ENCODE measurements at places on chromosomes 2 and 18. TPM values are rescaled to one million over a fixed set of nuclear protein-coding genes. Genes with fewer than 3 reads are reported as not detected.

- DNase-seq = no peak
Measured at GRCh38 chr2:121993682-121994081, 238.2 kb downstream of the TSN start.

DNA sequence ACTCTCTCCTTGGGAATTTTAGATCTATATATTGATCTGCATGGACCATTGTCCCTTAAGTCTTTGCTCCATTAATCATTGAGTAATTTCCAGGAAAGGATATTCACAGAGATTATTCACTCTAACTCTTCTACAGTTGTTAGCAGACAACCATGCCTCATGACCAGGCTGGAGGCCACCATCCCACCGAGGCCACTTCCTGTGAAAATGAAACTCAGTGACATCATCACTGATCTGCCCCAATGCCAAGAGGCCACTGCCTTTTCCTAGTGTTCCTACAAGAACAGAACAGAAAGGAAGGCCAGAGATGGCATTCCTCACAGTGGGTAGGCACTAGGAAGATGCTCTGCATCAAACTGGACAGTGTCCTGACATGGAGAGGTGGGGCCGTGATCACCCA is 161.3 kb downstream of the DTNA start:
- no peak for DNase-seq

GRCh38 chr2:112542984-112543661 is 858 bp downstream of the POLR1B start:
- DNase-seq = no peak

DNA sequence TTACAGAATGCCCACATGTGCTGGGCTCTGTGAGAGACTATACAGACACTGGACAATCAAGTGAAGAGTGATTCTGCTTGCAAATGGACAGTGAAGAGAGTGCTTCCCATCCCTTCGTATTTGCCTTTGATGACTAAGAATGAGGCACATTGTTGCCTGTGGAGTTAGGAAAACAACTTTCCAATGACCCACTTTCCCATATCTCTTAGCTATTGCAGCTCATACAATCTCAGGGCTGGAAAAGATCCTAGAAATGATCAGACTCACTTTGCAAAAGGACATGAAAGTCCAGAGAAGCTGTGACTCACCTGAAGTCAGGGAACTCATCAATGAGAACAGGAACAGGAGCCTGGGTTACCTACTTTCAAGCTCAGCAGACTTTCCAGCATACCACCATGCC is 440.5 kb upstream of the TCF4 start:
- DNase-seq = peak; percentile 10

GRCh38 chr2:151111599-151112278 is 149.9 kb downstream of the RBM43 start:
- no peak for DNase-seq

- no peak for DNase-seq
Measured at GRCh38 chr18:14970027-14970426, 222.1 kb downstream of the ANKRD30B start.

DNA sequence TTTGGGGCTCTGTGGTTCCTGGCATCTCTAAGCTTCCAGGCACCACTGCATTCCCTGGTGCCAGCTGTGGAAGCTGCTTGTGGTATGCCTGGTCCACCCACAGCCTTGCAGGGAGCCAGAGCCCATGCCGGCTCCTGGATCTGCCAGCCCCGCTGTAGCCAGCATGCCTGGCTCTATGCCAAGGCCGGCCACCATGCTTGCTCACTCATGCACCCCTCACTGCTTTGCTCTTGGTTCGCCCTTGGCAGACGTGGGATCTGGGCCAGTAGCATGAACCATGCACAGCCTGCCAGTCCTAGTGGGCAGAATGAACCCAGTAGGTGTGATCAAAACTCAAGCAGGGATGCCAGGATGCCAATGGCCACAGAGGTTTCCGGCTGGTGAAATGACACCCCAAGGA is 634.2 kb upstream of the TMEFF2 start:
- DNase-seq = no peak

GRCh38 chr2:193199322-193199721 is 1004.6 kb upstream of the TMEFF2 start:
- no peak for DNase-seq

DNA sequence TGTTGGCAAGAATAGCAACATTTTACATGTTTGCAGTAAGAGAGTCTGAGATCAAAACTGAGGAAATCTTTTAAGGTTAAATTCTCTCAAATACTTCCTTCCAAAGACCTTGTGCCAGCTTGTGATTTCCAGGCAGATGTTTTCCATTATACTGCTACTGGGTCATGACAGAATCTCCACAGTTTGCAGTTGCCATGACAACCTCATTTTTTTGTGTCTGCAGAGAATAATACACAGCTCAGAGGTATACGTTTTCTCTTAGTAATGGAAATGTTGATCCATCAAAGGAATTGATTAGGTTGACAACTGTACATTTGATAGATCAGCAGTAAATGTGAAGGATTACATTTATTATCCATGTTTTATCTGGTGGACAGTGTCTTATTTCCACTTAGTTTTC is 29.1 kb upstream of the CSRNP3 start:
- no peak for DNase-seq

- DNase-seq = peak; percentile 91
Measured at GRCh38 chr2:189674374-189675112, at the start of gene ANKAR. ANKAR (plus strand) TSS chr2:189674670; CDS start chr2:189676491, 1,821 bp downstream.

DNA sequence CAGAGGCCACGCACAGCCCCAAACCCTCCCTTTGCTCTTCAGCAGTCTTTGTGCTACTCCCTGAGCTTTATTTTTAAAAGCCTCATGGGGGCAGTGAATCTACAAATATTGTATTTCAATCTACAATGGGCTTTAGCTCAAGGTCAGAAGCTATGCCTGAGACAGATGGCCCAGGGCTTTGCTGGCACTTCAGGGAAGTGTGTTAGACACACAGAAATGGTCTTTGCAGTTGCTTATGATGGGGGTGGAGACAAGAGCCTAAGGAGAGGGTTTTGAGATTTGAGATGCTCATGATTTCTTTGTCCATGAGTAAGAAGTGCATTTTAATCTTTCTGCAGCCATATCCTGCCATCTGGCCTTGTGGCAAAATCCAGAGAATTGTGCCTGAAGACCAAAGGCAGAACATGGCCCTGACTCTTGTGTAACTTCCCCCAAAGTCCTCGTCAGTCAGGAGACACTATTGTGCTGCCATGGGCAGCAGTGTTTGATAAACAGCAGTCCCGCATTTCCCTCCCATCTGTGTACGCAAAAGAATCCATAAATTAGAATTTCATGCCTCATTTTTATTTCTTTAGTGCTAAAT is 92.6 kb downstream of the VAPA start:
- DNase-seq = peak; percentile 65

- DNase-seq = no peak
Measured at GRCh38 chr2:230505162-230505561, 89.2 kb downstream of the SP100 start.

DNA sequence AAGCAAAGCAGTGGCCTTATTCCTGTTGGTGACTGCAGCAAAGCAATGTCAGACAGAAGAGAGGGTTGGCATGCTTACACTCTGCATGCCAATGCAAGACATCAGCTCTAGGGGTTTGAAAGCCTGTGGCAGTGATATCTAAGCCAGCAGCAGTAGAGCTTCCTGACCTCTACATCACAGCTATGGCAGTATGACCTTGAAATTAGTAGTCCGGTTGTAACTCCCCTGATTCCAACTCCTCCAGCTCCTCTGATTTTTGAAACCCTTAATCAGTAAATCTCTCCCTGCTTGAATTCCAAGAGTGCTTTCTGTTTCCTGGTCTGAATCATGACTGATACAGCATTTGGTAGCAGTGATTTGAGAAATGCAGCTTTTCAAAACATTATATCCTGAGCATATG is 60.0 kb upstream of the LRP1B start:
- DNase-seq = no peak

DNA sequence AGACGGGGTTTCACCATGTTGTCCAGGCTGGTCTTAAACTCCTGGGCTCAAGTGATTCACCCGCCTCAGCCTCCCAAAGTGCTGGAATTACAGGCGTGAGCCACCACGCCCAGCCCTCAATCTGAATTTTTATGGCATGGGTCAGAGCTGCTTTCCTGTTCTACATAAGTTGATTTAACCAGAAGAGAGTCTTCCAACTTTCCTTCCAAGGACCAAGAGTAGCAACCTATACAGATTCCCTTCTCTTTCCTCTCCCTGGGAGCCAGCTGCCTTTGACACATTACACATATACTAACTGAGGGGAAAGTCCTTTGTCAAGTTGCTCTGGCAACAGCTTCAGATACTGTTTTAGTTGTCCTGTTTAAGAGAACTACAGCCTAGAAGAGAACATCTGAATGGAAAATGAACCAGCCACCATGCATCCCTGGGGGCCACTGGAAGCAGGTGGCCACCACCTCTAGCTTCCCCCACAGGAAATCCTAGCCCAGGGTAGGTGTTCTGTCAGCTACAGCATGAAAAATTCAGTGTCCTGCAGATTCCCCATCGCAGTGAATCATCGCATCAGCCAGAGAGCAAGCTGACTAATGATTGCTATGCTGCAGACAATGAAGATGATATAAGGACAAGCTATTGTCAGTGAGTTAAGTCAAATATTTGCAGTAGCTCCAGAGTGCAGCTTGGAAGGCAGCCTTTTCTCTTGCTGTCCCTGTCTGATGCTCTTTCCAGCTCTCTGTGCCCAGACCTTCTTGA is 62.9 kb downstream of the POMC start:
- DNase-seq = no peak

DNA sequence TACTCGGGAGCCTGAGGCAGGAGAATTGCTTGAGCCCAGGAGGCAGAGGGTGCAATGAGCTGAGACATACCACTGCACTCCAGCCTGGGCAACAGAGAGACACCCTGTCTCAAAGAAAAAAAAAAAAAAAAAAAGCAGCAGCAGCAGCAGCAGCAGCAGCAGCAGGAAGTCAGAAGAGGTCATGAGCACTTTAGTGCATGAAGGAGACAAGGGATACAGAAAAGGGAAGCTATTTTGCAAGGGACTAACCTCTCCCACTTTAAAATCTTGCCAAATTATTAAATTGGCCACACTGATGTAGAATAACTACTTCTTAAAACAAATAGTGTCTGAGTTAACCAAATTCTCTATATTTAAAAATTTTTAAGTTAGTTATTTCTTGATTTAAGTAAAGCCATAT is 113.4 kb upstream of the PDE1A start:
- no peak for DNase-seq

GRCh38 chr2:49335546-49335945 is 181.2 kb upstream of the FSHR start:
- no peak for DNase-seq

GRCh38 chr18:38241736-38242135 is 676.1 kb upstream of the CELF4 start:
- DNase-seq = no peak

GRCh38 chr2:138703242-138703641 is 76.9 kb downstream of the NXPH2 start:
- no peak for DNase-seq

- DNase-seq = no peak
Measured at GRCh38 chr2:182907081-182907830, 40.8 kb upstream of the FRZB start.

DNA sequence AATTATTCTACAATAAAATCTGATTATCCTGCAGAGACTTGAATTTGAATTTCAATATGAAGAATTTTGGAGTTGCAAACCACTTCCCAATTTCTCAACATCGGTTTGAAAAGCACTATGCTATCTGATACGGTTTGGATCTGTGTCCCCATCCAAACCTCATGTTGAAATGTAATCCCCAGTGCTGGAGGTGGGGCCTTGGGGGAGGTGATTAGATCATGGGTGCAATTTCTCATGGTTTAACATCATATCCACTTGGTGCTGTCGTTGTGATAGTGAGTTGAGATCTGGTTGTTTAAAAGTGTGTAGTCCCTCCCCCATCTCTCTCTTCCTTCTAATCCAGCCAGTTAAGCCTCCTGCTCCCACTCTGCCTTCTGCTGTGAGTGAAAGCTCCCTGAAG is 205.7 kb downstream of the NBAS start:
- DNase-seq = no peak

- peak; percentile 2 for DNase-seq
Measured at GRCh38 chr2:167293172-167293781, 405.0 kb downstream of the XIRP2 start.

DNA sequence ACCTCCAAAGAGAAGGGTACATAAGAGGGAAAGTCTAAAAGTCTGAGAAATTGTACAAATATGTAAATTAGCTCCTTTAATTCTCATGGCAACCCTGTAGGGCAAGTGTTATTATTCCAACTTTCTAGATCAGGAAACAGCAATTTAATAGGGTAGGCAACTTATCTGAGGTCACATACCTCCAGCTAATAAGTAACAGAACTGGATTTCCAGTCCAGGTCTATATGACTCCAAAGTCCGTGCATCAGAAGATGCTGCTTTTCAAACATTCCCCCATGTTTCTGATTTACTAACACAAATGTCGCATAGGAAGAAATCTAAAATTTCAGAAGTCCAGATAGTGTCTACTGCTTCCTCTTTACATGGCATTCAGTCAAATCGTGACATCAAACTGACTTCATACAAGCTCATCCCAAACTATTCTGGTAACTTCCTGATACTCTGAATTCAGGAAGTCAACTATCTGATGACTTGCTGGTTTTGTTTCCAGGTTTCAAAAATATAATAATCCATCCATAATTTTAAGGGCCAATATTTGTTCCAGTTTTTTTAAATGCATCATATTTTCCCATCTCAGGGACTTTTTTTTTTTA is 419.3 kb upstream of the ACVR2A start:
- DNase-seq = no peak

GRCh38 chr2:106851881-106852501 is 34.0 kb downstream of the ST6GAL2 start:
- no peak for DNase-seq

The GYPC gene
- 28.8 TPM for total RNA-seq

The ACVR1C gene
- total RNA-seq = 6.6 TPM

The MATN3 gene
- not detected for total RNA-seq

The SETBP1 gene
- 23.6 TPM for total RNA-seq

The BOLL gene
- not detected for total RNA-seq

The ST6GAL2 gene
- 0.52 TPM for total RNA-seq

The NAT8 gene
- not detected for total RNA-seq

The RNF125 gene
- total RNA-seq = 2.6 TPM

The NPAS2 gene
- total RNA-seq = 32.7 TPM

The MTLN gene
- total RNA-seq = 121 TPM

The CHRNG gene
- total RNA-seq = not detected

The TBC1D8 gene
- total RNA-seq = 63.8 TPM

The CENPA gene
- total RNA-seq = not detected

The CAPN14 gene
- not detected for total RNA-seq

The TRIM54 gene
- total RNA-seq = not detected
